ENCODE measurements at places on chromosomes 3 and 15.

GRCh38 chr3:37673401-37673800 is 188.3 kb upstream of the CTDSPL start:
- no peak for DNase-seq

DNA sequence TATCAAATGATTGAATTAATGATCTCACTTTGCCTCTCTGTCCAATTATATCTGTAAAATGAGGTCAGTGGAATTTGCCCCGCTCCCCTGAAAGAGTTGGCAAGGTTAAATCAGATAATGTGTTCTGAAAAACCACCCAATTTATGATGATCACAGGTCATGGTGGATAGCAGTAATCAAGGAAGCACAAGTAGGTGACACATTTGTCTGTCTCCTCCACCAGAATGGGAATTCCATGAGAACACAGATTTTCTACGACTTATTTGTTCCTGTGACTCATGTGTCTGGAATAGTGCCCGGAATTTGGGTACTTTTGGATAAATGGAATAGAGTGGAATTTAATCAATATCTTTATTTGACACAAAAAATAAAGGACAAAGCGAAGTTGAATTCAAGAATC is 220.9 kb upstream of the SUCLG2 start:
- no peak for DNase-seq

- no peak for DNase-seq
These were observed 40.6 kb downstream of the WNT7A start for GRCh38 chr3:13839253-13839652.

DNA sequence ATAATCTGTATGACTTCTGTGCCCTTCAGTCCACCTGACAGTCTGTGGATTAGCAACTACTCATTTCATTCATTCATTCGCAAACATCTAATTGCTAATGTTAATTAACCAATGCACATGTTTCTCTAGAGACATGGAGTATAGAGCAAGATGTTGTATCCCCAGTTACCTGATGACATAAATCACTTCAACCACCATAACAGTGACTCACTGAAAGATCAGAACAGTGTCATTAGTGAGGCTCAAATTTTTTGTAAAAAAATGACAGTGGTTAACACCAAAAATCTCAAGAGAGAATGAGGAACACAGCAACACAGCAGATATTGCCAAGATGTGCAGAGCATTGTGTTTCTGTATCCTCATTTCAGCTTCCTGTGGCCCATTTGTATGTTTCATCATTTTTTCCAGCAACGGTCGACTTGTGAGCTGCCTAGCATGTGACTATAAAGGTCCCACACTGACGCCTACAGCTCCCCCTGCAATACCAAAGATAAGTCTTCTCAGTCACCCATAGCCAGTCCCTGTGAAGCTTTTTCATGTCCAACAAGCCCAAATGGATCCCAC is 3.7 kb upstream of the PLD1 start:
- DNase-seq, result no peak

DNA sequence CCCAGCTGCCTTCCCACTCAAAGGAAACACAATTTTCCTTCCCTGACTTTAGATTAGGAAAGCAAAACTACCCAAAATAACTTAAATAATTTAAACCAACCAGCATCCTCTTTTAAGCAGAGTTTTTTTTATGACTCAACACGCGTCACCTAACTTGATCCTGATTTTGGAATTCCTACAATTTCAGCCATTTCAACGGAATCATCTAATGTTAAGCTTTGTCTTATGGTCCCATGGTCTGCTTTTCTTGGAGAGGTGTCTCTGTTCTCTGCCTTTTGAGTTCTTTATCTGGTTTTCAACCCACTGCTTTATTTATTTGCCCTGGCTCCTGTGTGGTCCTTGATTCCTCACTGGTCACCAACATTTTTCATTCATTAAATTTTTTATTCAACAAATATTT is 219.2 kb upstream of the ARHGEF26 start:
- no peak for DNase-seq

DNA sequence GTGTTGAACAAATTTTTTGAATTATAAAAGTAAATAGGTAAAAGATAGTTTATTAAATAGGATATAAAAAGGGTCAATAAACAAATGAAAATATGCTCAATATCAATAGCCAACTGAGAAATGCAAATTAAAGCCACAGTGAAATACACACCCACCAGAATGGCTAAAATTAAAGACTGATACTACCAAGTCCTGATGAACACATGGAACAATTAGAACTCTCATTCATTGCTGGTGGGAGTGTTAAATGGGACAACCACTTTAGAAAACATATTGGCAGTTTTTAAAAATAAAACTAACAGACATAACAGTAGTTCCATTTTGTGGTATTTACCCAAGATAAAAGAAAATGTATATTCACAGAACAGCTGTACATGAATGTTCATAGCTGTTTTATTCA is 41.2 kb downstream of the CCDC32 start:
- DNase-seq, result no peak

GRCh38 chr15:47959617-47960413 is 161.0 kb upstream of the SLC24A5 start:
- no peak for DNase-seq

DNA sequence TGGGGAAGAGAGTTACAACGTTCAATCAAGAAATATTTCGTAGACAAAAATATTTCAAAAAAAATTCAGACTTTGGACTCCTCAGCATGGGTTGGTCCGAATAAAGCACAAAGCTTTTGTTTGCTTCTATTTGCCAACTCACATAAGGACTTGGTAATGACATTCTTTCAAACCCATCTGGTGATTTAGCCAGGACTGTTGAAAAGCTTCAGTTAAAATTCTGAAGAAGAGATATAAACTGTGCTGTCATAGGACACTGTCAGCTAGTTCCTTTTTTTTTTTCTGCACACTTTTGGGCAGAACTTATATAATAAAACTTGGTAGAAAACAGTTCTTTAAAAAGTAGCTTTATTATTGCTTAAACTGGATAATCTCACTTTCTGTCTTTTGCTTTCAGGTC is 660.8 kb upstream of the SGO1 start:
- no peak for DNase-seq

- no peak for DNase-seq
These were observed 18.1 kb upstream of the MUC4 start for GRCh38 chr3:195829897-195830254.

DNA sequence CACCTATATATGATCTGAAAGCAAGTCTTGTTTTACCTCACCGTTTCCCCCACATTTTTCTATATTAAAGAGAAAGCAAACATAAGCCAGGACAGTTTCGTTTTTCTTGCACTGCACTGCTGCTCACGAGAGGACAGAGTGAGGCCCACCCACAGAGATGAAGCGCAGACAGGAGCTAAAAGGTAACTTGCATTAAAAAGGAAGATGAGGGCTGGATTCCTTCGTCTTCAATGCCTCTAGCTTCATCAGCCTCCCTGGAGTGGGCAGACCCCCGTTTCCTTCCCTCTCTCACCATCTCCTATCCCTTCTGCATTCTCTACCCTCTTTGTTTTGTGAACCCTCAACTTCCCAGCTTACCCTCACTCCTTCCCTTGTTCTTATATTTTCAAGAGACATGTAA is 18.9 kb downstream of the SUMF1 start:
- no peak for DNase-seq

- no peak for DNase-seq
These were observed 37.5 kb upstream of the IQSEC1 start for GRCh38 chr3:13110678-13111116.

DNA sequence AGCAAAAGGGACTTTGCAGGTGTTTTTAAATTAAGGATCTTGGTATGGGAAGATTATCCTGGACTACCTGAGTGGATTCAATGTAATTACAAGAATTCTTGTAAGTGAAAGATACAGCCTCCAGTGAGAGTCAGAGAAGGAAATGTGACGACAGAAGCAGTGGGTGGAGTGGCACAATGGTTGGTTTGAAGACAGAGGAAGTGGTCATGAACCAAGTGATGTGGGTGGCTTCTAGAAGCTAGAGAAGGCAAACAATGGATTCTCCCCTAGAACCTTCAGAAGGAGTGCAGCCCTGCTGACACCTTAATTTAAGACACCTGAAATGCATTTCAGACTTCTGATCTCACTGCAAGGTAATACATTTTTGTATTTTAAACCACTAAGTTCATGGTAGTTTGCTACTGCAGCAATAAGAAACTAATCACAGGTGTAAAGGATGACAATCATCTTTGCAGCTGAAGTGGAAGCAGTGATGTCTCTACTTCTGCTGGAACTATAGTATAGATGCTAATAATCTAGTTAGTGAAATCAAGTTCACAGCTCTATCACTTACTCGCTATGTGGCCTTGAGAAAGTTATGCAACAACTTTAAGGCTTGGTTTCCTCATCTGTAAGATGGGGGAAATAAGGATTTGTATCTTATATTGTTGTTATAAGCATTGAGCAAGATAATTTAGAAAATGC is 403.4 kb upstream of the SUCLG2 start:
- no peak for DNase-seq

GRCh38 chr3:128488991-128489673 is 3.9 kb downstream of the GATA2 start:
- DNase-seq, result no peak

DNA sequence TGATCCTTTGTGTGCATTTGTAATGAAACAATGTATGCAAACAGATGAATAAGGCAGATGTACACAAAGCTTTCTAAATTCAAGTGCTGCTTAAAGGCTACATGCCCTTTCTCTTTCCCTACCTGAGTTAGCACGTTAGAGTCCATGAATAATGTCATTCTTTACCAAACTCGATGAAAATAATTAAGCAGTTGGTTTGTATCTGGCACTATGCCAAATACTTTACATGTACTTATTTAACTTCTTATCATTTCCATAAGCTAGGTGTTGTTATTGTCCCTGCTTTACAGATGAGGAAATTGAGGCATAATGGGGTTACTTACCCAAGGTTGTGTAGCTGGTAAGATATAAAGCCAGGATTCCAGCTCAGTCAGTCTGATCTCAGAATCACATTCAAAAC is 2.4 kb downstream of the GPR171 start:
- no peak for DNase-seq

DNA sequence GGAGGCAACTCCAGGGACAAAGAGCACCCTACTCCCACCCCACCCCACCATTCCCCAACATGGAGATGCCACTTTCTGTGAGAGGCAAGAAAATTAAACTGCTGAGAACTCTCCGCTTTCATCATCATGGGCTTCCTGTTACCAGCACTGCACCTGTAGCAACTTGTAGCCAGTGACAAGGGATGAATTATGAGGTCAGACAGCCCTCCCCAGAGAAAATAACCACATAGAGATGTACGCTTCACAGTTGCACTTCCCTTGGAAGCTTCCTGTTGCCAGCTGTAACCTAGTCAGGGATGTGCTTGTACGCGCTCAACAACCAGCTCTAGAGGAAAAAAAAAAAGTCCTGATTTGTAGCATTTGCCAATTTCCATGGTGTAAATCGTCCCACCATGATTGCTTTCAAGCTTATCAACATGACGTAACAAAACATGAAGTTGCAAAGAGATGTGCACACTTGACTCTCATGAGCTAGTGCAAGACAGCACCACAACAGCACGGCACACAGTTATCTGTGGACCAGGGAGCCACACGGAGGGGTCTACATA is 145.4 kb downstream of the RAB11A start:
- no peak for DNase-seq

- no peak for DNase-seq
These were observed 47.2 kb upstream of the ZBTB38 start for GRCh38 chr3:141321109-141321497.

DNA sequence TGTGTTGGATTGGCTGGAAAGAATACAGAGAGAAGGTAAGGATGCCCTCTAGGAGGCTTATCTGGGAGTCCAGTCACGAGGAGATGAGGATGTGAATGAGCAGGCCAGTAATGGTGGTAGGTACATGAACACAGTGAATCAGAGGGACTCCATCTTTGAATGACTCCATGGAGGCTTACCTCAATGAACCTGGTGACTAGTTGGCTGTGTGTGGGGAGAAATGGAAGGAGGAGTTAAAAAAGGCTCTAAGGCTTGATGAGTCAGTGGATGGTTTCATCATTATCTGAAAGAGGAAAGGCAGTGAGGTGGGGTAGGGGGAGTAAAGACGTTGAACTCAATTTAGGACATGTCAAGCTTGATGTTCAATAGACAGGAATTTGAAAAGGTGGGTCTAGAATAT is 61.1 kb downstream of the KCNAB1 start:
- DNase-seq, result no peak

- no peak for DNase-seq
These were observed 216.3 kb downstream of the SATB1 start for GRCh38 chr3:18208856-18209255.

GRCh38 chr3:187987924-187988323 is 166.0 kb upstream of the LPP start:
- no peak for DNase-seq

GRCh38 chr15:82587805-82588204 is 47.5 kb upstream of the RPS17 start:
- no peak for DNase-seq

- DNase-seq, result no peak
These were observed 51.3 kb downstream of the ABCC5 start for GRCh38 chr3:183966361-183966791.

DNA sequence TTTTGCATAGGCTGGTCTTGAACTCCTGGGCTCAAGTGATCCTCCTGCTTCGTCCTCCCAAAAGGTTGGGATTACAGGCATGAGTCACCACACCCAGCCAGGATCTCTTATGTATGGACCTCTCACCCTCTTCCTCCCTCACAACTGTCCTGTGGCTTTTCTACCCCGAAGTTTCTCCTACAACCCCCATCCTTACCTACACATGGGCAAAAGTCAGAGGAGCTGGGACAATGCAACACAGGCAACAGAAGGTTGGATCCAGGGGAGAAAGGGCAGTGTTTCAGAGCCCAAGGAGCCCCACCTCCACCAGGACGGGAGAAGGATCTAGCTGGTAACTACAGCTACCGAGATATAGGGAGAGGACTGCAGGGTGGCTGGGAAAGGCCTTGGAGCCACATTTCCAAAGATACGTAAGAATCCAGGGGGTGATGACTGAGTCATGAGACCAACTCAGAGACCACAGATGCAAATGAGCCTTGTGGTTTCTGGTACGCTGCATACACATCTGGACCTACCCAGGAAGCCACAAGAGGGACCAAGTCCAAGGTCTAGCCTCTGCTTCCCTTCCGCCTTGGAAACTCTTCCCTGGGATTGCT is 13.6 kb downstream of the IGDCC4 start:
- no peak for DNase-seq

DNA sequence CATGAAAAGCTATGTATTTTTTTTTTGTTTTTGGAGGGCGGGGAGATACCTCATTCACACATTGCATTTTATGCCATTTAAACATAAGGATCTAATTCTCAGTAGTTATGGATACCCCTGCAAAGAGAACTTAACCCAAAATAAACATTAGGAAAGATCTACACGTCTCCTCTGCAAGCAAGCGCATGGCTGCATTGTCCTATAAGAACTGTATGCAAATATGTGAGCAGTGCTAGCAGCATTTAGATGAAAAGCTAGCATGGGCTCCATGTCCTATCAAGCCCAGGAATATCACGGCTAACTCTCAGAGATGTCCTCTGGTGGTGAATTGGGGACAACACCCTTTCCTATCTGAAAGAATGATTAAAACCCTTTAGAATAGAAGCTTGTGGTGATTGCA is 292.8 kb downstream of the MEX3B start:
- no peak for DNase-seq

GRCh38 chr15:25797035-25797434 is 66.1 kb downstream of the ATP10A start:
- no peak for DNase-seq

Measured in NCI-H1436 (cell line).